Stimulated activated CD4-positive, alpha-beta T cell treated with anti-CD3 and anti-CD28 coated beads, Interleukin-2, amount 100 ng/mL, for 4 hours (primary cell): ENCODE measurements at places on chromosomes 6 and 20.

DNA sequence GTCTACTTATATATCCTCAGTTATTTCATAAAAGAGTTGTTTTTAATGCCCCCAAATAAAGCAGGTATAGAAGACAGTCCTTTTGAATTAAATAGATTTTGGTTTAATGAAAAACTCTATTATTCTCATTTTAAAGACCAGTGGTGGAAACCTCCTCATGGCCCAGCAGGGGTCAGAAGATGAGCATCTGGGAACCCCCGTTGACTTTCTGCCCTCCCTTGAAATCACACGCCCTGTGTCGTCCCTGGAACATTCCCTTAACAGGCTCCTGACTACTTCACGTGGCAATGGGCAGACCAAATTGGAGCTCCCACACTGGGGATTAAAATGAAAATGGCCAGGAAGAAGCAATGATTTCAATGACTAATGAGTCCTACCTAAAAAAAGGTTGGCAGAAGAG, 220.9 kb downstream of the KIF16B start:
- no peak for DNase-seq

- no peak for DNase-seq
These were observed 244.6 kb downstream of the CLVS2 start for GRCh38 chr6:123240626-123241025.

- DNase-seq = no peak
These were observed 32.7 kb upstream of the NKX2-4 start for GRCh38 chr20:21430020-21430419.

- DNase-seq = no peak
These were observed 88.2 kb downstream of the NOL4L start for GRCh38 chr20:32496811-32497533.

GRCh38 chr6:164108092-164108491, 693.6 kb downstream of the QKI start:
- no peak for DNase-seq

- no peak for DNase-seq
These were observed 6.8 kb downstream of the SLC22A3 start for GRCh38 chr6:160355001-160355400.

DNA sequence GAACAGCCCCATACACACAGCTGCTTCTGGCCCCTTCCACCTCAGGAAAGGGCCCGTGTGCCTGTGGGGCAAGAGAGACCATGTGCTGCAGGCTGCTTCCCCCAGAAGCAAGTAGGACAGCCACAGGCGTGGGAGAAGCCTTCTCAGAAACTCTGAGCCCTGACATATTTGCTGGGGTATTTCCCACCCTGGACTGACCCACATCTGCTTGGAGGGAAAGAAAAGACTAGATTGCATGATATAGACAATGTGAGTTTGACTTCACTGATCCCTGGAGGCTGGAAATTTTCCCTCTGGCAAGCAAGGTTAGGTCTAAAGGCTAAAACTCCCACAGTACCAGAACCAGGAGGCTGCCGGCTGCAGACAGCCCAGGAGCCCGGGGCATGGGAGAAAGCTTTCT, 213.3 kb upstream of the SSTR4 start:
- no peak for DNase-seq

- DNase-seq = no peak
These were observed 45.2 kb downstream of the AKIRIN2 start for GRCh38 chr6:87656857-87657256.

DNA sequence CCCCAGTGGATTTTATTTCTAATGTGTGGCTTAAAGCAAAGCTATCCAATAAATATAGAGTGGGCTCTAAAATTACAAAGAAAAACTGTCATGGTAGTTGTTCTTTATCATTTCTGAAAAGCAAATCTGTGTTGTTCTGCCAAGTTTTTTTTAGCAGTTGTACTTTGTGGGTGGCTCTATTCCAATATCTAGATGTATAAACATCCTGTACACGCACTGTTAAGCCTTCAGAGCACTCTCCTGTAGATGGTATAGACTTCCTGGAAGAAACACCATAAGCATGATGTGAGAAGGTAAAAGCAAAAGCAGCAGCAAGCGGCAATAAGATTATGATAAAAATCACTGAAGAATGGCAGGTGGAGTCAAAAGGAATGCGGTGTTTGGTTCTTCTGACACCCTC, 21.5 kb upstream of the TMEM30A start:
- no peak for DNase-seq

- DNase-seq = no peak
These were observed 95.4 kb downstream of the OGFRL1 start for GRCh38 chr6:71383901-71384489.

DNA sequence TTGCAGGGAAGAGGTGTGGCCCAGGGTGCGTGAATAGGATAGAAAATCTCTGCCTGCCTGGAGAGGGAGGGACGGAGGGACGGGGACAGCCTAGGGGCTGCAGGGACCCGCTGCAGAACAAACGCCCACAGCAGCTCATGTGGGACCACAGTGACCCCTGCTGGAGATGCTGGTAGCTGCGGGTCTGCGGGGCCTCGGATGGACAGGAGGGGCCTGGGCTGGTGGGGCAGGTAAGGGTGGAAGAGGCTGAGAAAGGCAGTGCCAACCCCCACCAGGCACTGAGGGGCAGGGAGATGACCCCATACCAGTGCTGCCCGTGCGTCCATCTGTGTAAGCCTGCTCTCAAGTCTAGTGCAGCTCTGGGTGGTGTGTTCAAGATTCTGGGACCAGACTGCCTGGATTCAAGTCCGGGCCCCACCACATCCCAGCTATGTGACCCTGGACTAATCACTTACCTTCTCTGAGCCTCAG, 39.4 kb downstream of the KIAA1755 start:
- peak; percentile 32 for DNase-seq

DNA sequence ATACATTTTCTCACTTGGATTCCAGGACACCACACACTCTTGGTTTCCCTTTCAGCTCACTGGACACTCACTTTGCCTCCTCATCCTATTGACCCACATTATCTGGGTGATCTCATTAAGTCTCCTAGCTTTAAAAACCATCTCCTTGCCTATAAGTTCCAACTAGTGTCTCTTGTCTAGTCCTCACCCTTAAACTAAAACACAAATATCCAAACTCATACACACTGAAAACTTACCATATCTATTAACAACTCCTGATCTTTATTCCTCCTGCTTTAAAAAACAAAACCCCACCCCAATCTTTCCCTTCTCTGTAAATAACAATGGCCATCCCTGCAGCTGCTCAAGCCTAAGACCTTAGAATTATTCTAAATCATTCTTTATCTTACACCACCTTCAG, 3.5 kb upstream of the SMIM28 start:
- DNase-seq = no peak

DNA sequence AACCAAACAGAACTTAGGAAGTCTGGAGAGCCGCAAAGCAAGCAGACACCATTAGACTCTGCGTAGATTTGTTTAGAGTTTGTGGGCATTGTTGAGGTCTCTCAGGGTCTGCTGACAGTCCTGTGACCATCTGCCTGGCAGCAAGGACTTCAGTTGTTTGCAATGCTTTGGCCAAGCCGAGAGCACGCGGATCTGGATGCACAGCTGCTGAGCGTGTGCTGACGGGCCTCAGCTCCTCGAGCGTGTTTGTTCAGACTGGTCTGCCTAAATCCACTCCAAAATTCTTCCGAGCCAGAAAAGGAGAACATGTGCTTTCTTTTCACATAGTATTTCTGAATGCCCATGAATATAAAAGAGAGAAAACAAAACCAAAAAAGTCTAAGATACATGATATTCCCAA, 159.0 kb downstream of the ZNF217 start:
- no peak for DNase-seq

DNA sequence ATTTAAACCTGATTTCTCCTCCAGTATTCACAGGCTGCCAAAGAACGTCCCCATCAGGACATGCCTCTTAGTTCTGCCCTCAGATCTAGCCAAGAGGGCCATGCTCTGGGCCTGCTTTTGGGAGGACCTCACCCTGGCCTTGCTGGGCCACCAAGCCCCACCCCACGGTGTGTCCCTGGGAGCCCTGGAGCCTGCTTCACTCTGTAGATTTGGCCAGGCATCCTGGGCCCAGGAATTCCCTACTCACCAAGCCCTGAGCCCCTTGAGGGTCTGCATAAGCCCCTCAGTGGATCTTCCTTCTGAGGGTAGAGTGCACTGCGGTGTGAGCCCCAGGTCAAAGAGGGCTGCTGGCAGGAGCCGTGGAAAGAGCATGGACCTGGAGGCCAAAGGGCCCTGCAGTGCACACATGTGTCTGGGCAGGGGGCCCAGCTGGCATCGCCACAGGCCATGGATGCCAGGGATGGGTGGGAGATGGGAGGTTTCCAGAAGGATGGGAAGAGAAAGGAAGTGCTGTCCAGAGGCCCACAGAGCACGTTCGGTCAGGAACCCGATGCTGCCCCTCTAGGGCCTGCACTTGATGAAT, 98.0 kb downstream of the DACT2 start:
- no peak for DNase-seq

DNA sequence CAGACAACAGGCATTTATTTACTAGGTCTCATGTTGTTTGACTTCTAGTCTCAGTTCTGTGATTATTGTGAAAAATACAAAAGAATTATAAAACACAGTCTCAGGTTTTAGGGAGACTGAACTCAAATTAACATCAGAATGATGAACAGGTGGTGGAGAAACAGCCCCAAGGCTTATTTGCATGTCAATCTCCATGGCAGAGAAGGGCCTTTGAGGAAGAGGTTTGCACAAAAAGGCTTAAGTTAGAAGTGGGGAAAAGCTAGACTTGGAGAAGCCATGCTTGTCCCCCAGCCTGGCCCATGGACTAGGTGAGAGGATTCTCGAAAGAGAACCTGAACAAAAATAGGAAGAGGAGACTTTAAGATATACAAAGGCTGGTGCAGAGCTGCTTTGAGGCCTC, 183.3 kb downstream of the EDN1 start:
- no peak for DNase-seq

- no peak for DNase-seq
These were observed 92.7 kb upstream of the LY86 start for GRCh38 chr6:6495851-6496250.

- no peak for DNase-seq
These were observed 175.1 kb upstream of the JAG1 start for GRCh38 chr20:10848810-10849370.

GRCh38 chr20:7585126-7585679, 355.1 kb downstream of the HAO1 start:
- no peak for DNase-seq

DNA sequence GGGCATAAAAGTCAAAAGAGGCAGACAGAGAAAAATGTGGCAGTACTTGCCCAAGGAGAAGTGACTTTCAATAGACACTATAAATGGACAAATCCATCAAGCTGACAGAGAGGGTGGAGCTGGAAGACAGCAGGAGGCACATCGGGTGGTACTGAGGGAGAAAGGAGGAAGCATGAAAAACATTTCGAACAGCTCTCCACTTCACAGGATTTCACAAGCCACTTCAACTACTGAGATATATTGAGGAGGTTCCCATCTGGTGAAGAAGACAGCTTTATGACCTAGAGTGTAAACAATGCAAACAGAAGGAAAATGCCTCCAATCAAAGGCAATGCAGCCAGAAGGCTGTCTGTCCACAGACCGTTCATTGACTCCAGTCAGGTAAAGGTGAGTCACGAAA, 259.4 kb upstream of the ECI2 start:
- DNase-seq = no peak
